ENCODE measurements at places on chromosomes 4 and X.

GRCh38 chrX:99820197-99820596 is 589.9 kb downstream of the PCDH19 start:
- no peak for DNase-seq

GRCh38 chr4:176883108-176883550 is 90.4 kb upstream of the VEGFC start:
- DNase-seq = no peak

DNA sequence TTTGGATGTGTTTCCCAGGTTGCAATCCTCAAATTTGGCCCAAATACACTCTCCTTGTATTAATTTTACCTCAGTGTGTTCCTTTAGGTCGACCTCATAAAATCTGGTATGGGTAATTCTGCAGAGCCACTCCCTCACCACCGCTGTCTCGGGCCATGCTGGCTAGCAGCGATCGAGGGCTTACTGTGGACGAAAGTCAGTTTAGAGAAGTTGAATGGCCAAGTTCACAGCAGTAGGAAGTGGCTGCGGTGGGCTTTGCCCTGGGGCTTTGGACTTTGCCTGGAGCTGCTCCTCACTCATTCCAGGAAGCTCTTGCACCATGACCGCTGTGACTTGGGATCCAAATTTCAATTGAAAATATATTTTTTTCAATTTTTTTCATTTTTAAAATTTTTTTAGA is 19.6 kb downstream of the TMEM187 start:
- no peak for DNase-seq

- peak; percentile 41 for DNase-seq
Measured at GRCh38 chr4:41142376-41143310, 71.7 kb downstream of the APBB2 start.

- no peak for DNase-seq
Measured at GRCh38 chr4:58808817-58809216, 1698.6 kb upstream of the IGFBP7 start.

- DNase-seq = no peak
Measured at GRCh38 chrX:28177202-28177601, 196.0 kb upstream of the DCAF8L1 start.

DNA sequence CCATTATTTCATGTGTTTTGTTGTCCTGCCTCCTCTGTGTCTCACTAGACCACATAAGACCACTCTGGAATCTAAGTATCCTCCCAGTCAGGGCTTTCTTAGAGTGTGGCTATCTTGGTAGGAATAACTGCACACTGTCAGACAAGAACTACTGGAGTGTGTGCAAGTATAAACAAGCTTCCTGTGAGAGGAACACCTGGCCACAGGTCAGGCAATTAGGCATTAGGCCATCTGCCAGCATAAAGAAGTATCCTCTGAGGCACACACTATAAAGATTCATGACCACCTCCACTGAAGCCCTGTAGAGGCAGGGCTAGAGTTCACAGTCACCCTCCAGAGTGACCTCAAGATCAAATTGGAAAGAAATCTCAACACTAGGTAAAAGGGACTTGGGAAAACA is 507.0 kb upstream of the PABPC4L start:
- no peak for DNase-seq

GRCh38 chrX:129830494-129830893 is 13.2 kb downstream of the ZDHHC9 start:
- no peak for DNase-seq

GRCh38 chr4:40058121-40058520 is 1.5 kb downstream of the N4BP2 start:
- no peak for DNase-seq

- DNase-seq = no peak
Measured at GRCh38 chr4:120418146-120418545, 351.5 kb upstream of the MAD2L1 start.

- DNase-seq = no peak
Measured at GRCh38 chr4:73453701-73454005, 17.6 kb downstream of the AFP start.

GRCh38 chrX:47283015-47283771 is 50.4 kb downstream of the USP11 start:
- no peak for DNase-seq

- no peak for DNase-seq
Measured at GRCh38 chrX:12758291-12758690, 32.9 kb upstream of the PRPS2 start.

- no peak for DNase-seq
Measured at GRCh38 chr4:33914386-33914785, 2329.9 kb downstream of the ARAP2 start.

DNA sequence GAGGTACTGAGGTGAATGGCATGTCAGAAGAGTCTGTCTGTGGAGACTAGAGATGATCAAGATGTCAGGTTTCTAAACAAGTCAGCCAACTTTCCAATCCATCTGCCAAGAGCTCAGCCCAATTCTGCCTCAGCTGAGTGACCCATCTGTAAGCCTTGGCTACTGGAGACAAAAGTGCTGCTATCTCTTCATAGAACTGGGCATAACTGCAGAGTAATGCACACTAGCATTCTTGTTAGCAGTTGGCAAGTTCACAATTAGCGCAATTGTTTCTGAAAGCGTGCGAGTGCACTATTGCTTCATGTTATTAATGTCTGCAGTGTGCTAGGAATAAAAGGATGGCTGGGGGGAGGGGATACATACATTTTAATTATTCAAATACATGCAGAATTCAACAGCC is 32.9 kb upstream of the SH3D19 start:
- no peak for DNase-seq

DNA sequence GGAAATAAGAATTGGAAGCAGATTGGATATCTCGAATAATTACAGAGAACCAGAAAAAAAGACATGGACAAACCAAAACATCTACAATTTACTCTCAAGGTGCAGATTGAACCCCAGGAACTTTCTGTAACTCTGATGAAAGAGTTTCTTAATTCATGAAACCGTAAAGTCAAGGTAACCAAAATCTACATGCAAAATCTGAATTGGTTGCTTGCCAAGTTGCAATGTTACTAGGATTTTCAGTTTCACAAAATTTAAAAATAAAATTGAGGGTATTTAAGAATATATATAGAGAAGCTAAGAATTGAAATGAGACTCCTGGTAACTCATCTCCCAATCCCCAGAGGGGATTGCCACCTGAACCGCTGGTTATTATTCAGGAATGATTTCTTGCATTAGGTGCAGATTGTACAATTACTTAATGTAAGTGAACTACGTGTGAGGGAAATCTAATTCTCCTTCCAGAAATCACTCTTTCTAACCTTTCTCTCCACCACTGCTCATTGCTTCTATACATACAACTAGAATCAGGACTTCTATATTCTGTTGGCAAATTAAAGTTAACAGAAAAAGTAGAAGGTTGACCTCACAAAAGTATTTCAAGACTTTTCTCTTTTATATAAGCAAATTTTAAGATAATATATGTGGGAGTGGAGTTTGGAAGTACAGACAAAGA is 221.5 kb upstream of the NDST4 start:
- DNase-seq = no peak

GRCh38 chr4:110412354-110413065 is 63.4 kb upstream of the ENPEP start:
- DNase-seq = no peak

DNA sequence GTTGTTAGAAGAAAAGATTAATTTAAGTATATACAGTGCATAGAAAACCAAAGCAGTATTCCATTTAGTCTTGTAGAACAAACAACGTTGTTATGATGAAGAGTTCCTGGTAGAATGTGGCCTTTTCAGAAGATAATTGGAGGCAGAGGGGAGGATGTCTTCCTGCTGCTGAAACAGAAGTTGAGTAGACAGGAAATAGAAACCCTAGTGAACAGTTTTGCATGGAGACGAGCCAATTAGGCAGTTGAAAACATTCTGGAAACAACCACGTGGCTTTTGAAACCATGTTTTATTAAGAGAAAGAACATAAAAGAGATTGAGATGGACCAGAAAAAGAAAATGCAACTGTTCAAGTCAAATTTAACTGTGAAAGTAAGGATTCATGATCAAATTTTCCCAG is 325.2 kb downstream of the CAMK2D start:
- no peak for DNase-seq

- DNase-seq = no peak
Measured at GRCh38 chr4:79757600-79757999, 315.4 kb downstream of the ANTXR2 start.

DNA sequence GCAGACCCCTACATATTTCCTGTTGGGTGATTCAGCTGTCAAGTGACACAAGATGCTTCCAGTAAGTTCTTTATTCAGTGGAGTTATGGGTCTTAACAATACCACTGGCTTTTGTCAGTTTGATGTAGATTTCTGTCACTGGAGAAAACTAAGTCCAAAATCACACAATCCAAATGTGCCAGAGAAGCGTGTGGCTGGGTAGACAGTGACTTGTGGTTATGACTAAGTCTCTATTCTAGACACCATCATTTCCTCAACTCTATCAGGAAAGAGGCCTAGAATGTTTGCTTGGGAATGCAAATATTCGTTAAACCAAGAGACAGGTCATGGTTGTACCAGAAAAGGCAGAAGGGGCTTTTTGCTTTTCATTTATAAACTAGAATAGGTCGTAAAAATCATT is 54.4 kb upstream of the HS3ST1 start:
- DNase-seq = no peak

DNA sequence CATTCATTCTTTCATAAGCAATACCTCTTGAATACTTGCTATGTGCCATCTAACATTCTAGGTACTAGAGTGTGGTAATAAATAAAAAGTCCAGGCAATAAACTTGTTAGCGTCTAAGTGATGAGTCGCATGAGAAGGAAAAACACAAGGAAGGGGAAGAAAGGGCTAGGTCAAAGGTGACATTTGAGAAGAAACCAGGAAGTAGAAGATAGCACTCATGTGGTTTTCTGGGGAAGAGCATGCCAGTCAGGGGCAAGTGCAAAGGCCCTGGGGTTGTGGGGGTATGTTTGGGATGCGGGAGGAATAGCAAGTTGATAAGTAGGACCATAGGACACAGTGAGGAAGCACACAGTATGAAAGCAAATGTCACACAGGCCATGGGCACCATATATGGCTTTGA is 157.0 kb downstream of the TSPAN5 start:
- no peak for DNase-seq

GRCh38 chrX:23263892-23264291 is 70.8 kb upstream of the PTCHD1 start:
- DNase-seq = no peak

DNA sequence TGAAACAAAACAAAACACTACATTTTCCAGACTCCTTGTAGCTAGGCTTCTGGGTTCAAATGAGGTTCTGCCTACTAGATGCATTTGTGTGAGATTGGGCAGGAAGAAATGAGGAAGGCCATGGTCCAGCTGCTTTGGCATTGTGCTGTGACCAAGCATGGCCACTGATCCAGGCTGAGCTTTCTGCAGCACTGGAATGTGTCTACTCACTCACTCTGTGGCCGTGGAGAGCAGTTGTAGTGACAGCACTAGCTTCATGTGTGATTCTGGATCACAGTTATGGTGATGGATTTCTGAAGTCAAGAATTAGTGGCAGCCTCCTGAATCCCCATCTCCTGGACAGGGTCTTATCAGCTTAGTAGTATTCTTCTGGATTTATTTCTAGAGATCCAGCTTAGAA is 358.9 kb downstream of the GPAT3 start:
- no peak for DNase-seq

DNA sequence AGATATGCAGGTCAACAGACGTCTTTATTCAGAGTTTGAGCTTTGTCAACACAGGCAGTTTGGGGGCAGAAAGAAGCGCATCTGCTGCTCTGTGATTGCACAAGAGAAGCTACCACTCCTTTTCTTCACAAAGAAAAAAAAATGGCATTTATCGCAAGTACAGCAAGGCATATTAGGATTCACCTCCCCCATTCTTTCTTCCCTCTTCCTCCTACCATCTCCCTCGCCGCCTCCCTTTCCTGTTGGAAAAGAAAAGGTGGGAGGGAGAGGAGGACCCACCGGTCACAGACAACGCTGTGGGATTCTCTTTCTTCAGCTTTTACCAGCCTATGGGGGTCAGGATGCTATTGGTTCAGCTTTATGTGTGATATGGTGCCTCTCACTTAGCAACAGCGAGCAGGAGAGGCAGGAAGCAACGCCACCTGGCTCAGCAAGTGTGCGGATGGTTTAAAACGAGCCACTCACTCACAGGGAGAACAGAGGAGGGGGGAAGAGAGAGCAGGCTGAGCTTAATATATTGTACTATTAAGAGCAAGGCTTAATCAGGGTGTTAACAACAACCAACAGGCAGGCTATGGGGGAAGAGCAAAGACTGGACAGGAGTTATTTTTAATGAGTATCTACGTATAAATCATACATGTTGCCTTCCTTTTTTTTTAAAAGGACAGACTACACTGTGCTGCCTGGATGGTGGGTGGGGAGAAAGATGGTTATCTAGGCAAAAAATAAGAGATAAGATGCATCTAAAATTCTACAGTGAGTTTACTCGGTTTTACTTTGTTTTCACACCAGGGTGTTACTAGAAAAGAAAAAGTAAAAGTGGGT is 104.7 kb downstream of the MAML3 start:
- DNase-seq = peak; percentile 49

- DNase-seq = no peak
Measured at GRCh38 chr4:54840992-54841768, 183.4 kb downstream of the KIT start.

GRCh38 chr4:8359193-8359592 is 81.3 kb downstream of the ACOX3 start:
- DNase-seq = no peak

GRCh38 chr4:107712236-107712635 is 7.8 kb downstream of the PAPSS1 start:
- no peak for DNase-seq

GRCh38 chr4:108709234-108709633 is 53.6 kb downstream of the ETNPPL start:
- DNase-seq = no peak

DNA sequence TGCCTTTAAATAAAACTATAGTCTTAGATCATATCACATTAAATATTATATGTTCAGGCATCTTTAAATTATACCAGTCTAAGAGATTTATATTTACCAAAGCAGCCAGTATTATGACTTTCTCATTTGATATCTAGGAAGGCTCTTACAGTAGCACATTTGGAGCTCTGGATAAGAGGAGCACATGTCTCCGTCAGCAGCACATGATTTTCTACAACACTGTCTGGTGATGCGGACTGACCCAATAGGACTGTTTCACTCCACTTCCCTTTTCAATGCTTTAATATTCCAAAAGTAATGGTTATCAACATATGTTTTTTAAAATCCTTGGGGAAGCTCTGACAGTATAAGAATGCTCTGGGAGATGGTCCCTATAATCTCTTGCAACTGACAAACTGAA is 61.5 kb downstream of the HAUS3 start:
- DNase-seq = no peak

- no peak for DNase-seq
Measured at GRCh38 chr4:163878336-163879121, 384.0 kb downstream of the TMA16 start.

DNA sequence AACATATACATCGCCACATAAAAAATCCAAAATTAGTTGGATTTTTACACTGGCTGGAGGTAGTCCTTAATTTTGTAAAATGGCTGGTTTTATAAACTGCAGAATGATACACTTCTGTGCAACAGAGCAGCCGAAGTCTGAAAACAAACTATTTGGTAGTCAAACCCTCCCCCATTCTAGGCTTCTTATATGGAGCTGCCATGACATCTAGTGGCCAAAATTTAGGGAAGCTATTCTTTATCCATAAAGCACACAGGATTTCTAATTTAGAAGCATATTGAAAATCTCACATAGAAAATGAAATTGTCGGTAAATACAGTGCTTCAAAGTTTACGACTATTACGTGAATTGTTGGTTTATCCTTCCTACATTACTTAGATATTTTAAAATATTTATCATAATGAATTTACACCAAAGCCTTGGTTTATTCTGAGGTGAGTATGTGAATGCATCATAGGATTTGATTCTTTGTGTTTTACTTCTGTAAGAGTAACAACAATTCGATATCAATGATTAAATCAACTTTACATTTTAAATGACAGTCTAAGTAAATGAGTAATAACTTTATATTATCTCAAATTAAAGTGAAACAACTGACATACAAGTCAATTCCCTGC is 113.4 kb upstream of the FAM241A start:
- no peak for DNase-seq

Measured in left ventricle myocardium superior (tissue), 1 donor.